ENCODE measurements at places on chromosomes 11 and 22.

- DNase-seq: peak; percentile 60
Measured at GRCh38 chr11:66857234-66857926, 516 bp downstream of the LRFN4 start.

- no peak for DNase-seq
Measured at GRCh38 chr11:10480760-10481159, 25.7 kb downstream of the AMPD3 start.

DNA sequence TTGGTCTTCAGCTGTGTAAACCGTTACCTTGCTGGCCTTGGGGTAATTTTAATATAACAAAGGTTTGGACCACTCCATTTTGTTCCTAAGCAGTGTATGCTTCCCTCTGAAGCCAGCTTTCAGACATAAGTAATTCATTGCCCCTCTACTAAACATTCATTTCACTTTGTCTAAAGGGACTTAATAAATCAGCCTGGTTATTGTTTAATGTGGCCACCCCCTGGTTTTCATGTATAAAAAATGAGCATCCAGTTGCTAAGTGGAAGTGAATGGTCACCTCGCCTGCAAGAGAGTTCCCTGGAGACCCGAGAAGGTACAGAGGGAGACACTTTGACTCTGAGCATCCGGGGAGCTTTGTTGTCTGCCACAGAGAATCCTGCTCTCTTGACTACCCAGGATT lies 3.9 kb downstream of the ABTB2 start:
- DNase-seq: no peak

DNA sequence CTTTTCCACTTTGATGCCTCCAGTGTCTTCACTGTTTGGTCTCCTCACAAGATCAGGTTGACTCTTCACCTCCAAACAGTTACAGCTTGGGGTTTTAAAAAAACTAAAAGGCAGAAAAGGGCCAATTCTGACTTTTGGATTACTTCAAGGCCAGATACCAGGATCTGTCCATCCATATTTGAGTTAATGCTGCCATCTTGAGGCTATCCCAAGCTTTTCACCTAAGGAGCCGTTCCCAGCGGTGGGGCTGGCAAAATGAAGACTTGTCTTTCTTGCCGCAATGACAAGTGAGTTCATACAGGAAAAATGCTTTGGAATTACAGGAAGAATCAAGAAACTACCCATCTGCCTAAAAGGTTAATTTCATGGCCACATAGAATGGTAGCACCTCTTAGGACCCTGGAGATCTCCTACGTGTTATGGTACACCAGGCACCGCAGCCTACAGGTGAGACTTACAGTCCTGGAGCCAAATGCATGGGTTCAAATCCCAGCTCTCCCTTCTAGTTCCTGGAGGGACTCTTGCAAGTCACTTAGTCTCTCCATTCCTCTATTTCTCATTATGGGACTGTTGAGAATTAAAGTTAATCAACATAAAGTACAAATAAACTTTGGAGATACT lies 6.0 kb upstream of the OR5B21 start:
- no peak for DNase-seq

GRCh38 chr11:662689-663274 lies 25.7 kb downstream of the DRD4 start:
- DNase-seq: peak; percentile 76

DNA sequence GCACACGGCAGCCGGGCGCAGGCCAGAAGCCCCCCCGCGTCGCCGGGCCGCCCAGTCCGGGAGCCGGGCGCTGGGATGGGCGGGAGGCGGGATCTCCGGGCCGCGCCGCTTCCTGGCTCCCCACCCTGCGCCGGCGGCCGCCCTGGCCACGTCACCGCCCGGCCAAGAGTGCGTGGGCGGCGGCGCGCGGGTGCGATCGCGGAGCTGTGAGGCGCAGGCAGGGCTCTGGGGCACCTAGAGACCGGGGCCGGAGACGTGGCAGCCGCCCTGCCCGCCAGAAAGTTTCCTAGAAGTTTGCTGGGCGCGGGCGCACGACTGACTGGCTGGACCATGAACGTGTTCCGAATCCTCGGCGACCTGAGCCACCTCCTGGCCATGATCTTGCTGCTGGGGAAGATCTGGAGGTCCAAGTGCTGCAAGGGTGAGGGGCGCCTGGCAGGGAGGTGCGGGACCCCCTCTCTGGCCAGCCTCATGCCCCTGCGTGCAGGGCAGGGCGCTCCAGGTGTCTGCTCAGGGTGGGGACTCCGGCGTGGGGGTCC lies at the start of gene KDELR3:
Gene KDELR3 (plus strand): TSS at position 193 of the 539 bp plus-strand sequence. CDS start 138 bp downstream, at position 331.
- peak; percentile 74 for DNase-seq

DNA sequence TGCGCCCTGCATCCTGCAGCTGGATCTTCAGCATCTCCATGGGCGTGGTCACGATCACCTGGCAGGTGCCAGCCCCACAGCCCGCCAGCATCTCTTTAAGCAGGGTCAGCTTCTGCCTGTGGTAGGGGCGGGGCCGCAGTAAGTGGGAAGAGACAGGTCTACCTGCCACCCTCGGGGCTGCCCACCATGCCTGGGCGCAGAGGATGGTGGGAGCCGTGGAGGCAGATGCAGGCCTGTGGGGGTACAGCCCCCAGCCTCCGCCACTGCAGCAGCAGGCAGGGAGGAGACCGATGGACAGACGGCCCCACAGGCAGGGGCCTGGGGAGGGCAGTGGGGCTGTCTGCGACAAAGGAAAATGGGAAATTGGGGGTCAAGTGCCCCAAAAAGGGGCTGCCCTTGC lies 3.0 kb upstream of the CEND1 start:
- no peak for DNase-seq

DNA sequence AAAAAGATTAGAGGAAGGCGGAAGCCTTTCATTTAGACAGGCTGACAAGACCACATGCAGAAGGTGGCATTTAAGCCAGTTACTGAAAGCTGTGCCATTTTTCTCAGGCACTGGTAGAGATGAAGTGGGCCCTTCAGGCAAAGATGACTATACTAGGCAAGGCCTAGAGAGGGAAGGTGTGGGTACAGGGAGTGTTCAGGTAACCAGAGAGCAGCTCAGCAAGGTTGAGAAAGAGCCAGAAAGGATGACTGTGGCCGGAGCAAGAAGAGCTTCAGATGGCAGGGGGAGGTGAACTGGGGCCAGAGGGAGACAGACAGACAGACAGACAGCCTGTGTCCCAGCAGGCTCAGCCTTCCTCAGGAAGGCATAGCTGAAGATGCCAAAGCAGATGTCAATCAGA lies 88.1 kb upstream of the NARS2 start:
- no peak for DNase-seq

- no peak for DNase-seq
Measured at GRCh38 chr11:66881927-66882452, 25.1 kb downstream of the LRFN4 start.

DNA sequence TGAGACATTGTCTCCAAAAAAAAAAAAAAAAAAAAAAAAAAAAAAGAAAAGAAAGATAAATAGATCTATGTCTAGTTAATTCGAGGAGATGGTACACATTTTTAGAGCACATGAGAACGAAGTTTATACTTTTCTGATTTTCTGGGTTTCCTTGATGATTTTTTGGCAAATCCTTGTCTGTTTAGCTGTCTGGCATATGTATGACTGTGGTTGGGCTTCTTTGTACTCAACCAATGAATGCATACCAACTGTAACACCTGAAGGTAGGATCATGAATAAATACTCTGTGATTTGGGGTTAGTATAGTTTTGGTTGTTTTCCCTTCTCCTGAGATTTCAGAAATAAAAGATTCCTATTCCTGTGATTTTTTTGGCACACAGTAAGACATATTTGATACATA lies 63.1 kb downstream of the ARHGEF12 start:
- DNase-seq: no peak

DNA sequence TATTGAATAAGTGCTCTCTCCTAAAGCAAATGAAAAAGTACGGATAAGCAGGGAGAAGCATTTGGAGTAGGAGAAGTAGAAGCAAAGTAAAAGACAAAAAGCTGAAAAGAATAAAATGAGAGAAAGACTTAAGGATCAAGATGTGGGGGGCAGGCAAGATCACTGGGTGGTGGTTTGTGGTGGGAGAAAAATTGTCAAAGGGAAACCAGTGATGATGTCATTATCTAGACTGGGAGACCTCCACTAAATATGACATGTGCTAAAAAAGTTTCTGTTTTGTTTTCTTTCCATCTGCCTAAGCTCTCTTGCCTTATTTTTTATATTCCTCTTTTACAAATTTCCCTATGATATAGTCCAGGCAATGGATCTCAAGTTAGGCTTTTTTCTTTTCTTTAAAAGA lies 14.8 kb upstream of the MAML2 start:
- no peak for DNase-seq

GRCh38 chr11:126999366-126999765 lies 1.2 kb downstream of the KIRREL3 start:
- DNase-seq: no peak

- DNase-seq: no peak
Measured at GRCh38 chr11:57471496-57471895, 11.2 kb downstream of the RTN4RL2 start.

GRCh38 chr11:33761471-33761870 lies 12.8 kb downstream of the FBXO3 start:
- no peak for DNase-seq

DNA sequence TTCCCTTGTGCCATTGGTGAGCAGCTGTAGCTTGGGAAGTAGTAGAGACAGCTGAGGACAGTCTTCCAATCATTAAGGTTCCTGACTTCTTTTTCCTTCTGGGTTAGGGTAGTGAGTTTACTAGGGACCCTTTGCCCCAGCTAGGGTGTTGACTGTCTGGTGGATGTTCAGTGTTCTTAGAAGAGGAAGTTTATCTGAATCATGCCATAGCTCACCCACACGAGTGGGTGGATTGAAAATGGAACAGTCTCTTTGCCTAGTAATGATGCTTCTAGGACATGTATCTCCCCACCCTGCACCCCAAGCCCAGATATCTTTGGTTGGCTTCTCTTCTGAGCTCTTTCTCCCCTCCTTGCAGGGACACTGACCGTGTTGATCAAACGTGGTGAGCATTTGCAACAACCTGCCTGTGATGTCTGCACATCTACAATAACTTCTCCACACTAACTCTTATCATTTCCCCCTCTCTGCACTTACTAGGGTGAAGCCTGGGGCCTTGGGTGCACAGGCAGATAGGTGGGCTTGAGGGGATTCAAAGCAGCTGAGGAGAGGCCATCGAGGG lies 57.1 kb upstream of the HORMAD2 start:
- DNase-seq: no peak

- peak; percentile 99 for DNase-seq
Measured at GRCh38 chr22:50507421-50507990, at the start of gene LMF2. LMF2 (minus strand) TSS chr22:50507702; CDS start chr22:50507675, 27 bp downstream.

DNA sequence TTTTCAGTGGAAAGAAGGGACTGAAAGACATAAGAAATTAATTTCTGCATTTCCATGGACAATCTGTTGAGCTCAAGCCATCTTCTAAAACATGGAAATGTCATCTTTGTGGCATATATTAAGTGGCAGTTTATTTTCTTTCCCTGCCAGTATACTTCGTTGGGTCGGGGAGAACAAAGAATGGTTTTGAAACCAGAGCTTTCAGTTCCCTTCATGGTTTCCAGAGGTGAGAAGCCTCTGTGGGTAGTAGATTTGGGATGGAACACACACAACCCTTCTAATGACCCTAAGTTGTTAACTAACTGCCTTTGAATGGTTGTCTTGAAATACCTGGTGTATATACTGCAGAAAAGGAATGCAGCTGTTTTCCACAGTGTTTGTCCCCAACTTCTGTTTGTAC lies 17.6 kb upstream of the GAS2L1 start:
- no peak for DNase-seq

GRCh38 chr11:19777377-19778102 lies 64.9 kb downstream of the NAV2 start:
- peak; percentile 46 for DNase-seq

- no peak for DNase-seq
Measured at GRCh38 chr22:50595189-50595588, 5.4 kb upstream of the MAPK8IP2 start.

- DNase-seq: no peak
Measured at GRCh38 chr11:117809236-117810055, 12.4 kb upstream of the DSCAML1 start.

DNA sequence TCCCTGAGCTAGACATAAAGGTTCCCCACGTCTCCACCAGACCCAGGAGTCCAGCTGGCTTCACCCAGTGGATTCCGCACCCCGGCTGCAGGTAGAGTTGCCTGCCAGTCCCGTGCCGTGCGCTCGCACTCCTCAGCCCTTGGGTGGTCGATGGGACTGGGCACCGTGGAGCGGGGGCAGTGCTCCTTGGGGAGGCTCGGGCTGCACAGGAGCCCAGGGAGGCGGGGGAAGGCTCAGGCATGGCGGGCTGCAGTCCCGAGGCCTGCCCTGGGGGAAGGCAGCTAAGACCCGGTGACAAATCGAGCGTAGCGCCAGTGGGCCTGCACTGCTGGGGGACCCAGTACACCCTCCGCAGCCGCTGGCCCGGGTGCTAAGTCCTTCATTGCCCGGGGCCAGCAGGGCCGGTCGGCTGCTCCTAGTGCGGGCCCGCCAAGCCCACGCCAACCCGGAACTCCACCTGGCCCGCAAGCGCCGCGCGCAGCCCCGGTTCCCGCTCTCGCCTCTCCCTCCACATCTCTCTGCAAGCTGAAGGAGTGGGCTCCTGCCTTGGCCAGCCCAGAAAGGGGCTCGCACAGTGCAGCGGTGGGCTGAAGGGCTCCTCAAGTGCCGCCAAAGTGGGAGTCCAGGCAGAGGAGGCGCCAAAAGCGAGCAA lies 9.5 kb upstream of the TREH start:
- DNase-seq: no peak

GRCh38 chr11:131235328-131236298 lies 134.8 kb upstream of the NTM start:
- no peak for DNase-seq

GRCh38 chr22:45544588-45545170 lies 42.0 kb downstream of the FBLN1 start:
- no peak for DNase-seq

DNA sequence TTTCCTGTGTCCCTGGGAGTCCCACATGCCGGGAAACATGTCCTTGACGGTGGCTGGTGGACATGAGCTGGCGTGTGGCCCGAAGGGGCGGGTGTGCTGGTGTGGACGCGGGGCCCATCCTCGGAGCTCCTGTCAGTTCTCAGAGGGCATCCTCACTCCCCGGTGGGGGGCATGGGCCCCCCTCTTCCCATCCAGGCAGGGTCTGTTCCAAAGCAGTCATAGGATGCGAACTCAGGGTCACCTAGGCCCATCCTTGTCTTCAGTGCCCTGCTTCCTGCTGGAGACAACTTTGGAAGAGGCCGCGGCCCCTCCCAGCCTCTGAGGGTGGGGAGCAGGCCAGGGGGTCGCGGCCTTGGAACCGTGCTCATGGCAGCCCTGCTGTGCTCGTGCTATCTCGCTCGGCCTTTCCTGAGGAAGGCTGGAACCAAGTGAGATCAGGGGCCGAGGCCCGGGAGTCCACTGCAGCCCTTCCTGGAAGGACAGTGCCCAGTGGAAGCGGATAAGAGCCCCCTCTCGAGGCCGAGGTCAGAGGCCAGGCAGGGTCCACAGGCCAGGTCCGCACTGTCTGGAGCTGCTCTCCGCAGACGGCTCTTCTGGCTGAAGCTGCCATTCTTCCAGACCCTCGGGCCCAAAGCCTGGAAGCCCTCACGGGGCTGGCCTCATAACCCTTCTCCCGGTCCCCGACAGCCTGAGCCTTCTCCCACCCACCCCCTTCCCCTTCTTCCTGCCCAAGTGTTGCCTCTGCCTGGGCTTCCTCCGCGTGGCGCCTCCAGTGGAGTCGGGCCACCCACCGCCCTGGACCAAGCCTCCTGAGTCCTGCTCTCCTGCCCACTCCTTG lies 8.7 kb downstream of the GRK2 start:
- DNase-seq: no peak

GRCh38 chr11:124950601-124951330 lies 3.2 kb upstream of the CCDC15 start:
- no peak for DNase-seq

GRCh38 chr22:50091092-50091768 lies 1.4 kb downstream of the MOV10L1 start:
- no peak for DNase-seq

GRCh38 chr11:31887180-31887579 lies 76.1 kb upstream of the PAX6 start:
- no peak for DNase-seq

Measured in GM12891 (cell line).